ENCODE measurements at places on chromosomes 6 and 20.

DNA sequence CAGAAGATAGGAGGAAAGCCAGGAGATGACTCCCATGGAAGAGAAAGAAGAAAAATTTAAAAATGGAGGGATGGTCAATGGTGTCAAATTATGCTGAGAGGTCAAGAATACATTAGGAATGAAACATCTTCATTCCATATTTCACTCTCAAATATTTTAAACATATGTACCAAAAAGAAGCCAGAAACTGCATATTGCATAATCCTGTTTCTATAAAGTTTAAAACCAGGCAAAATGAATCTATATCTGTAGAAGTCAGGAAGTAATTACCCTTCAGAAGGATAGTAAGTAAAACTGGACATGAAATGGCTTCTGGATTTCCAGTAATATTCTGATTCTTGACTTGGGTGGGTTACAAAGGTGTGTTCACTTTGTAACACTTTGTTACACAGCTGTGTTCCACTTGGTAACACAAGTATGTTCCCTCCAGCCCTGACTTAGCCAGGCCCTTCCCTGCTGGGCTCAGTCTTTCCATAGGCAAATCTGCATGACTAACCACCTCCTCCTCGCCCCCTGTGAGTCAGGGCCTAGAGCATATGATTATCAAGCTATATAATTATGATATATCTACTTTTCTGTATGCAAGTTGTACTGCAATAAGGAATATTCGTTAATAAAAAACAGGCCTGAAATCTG, 20.2 kb upstream of the C6orf141 start:
- no peak for DNase-seq

GRCh38 chr6:72894091-72894490, 272.2 kb downstream of the KCNQ5 start:
- DNase-seq, result no peak

GRCh38 chr6:72288592-72288991, 333.3 kb upstream of the KCNQ5 start:
- DNase-seq, result no peak

GRCh38 chr6:36371211-36371610, 16.3 kb downstream of the ETV7 start:
- no peak for DNase-seq

GRCh38 chr6:109279628-109280027, 102.6 kb downstream of the CD164 start:
- no peak for DNase-seq

GRCh38 chr20:507006-507758, 36.4 kb downstream of the CSNK2A1 start:
- no peak for DNase-seq

DNA sequence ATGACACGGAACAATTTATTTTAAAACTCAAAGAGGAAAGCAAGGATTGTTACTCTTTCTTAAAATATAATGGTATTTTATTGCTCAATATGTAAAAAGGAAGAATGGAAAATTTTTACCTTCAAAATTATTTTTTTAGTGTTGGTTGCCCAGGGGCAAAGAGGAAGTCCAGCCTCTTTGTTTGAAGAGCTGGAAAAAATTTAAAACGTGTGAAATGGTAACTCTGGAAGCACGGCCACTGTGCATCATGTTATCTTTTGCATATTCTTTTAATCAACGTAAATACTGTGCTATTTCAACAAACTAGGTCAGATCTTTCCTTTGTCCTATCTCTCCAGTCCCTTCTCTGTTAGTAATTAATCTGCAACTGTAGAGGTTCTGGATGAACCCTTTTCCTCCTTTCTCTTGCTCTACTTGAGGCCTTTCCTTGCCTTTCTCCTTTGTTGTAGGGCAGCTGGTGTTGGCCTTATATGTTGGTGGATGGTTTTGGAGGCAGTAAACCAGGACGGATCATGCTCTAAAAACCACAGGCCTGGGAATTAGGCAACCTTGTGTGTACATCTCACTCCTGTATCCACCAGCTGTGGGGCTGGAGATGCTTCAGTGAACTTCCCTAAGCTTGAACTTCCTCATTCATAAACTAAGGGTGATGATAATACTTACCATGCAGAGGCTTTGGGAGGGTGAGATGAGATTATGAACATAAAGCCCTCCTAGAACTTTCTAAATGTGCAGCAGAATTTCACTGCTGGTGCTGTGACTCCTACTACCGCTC, 143.3 kb downstream of the PRL start:
- DNase-seq, result no peak

DNA sequence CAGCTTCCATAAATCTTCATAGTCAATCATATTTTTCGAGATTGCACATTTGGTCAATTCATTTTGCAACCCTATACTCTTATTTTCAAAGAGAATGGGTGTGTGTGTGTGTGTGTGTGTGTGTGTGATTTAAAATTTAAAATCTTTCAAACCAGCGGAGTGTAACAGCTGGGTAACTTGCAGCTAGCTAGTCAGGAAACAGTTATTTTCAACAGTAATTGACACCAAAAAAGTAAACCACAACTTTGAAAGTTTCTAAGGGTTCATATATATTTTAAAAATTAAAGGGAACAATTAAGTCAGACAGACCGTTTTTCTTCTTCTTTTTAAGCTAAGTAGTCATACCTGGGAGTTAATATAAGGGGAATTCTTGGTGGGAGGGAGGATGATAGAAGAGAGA, 57.0 kb downstream of the PRR18 start:
- DNase-seq, result no peak

- no peak for DNase-seq
Measured at GRCh38 chr20:25061103-25061799, 3.3 kb upstream of the ACSS1 start.

- DNase-seq, result no peak
Measured at GRCh38 chr6:106026748-106027715, 59.1 kb upstream of the PRDM1 start.

- no peak for DNase-seq
Measured at GRCh38 chr6:169045486-169045885, 208.2 kb downstream of the THBS2 start.

DNA sequence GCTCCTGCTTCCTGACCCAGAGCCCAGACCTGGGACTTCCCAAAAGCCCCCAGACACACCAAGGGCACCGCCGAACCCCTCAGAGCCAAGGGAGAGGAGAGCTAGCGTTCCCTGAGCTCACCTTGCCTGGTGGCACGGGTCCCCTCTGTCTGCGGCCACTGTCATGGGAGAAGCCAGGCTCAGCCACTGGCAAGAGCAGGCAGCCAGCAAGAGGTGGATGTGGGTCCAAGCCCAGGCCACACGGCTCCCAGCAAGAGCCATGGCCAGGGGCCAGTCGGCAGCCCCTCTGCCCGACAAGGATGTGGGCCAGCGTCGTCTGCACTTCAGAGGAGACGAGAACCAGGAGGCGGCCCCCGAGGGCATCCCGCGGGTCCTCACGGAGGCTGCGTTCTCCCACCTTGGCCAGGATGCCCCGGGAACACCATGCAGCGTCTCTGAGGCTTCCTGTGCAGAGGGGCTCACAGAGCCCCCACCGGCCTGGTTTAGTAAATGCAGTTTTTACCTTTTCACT, 2.2 kb upstream of the PPDPF start:
- no peak for DNase-seq

Data from non-pigmented ciliary epithelial cell (primary cell).